ENCODE measurements at places on chromosomes 1 and 21. TPM values are rescaled to one million over a fixed set of nuclear protein-coding genes. Genes with fewer than 3 reads are reported as not detected.

SLC1A7 gene
- 0.19 TPM for total RNA-seq

FCMR gene
- total RNA-seq, result 0.37 TPM

TCHH gene
- 0.38 TPM for total RNA-seq

SAMSN1 gene
- not detected for total RNA-seq

KCNJ10 gene
- not detected for total RNA-seq
